ENCODE measurements at places on chromosomes 2 and 18. TPM values are rescaled to one million over a fixed set of nuclear protein-coding genes. Genes with fewer than 3 reads are reported as not detected.

Gene PLGLB1
- 0.19 TPM for polyA plus RNA-seq

- DNase-seq: no peak
Observed at GRCh38 chr2:195382186-195382585, 274.8 kb upstream of the SLC39A10 start.

DNA sequence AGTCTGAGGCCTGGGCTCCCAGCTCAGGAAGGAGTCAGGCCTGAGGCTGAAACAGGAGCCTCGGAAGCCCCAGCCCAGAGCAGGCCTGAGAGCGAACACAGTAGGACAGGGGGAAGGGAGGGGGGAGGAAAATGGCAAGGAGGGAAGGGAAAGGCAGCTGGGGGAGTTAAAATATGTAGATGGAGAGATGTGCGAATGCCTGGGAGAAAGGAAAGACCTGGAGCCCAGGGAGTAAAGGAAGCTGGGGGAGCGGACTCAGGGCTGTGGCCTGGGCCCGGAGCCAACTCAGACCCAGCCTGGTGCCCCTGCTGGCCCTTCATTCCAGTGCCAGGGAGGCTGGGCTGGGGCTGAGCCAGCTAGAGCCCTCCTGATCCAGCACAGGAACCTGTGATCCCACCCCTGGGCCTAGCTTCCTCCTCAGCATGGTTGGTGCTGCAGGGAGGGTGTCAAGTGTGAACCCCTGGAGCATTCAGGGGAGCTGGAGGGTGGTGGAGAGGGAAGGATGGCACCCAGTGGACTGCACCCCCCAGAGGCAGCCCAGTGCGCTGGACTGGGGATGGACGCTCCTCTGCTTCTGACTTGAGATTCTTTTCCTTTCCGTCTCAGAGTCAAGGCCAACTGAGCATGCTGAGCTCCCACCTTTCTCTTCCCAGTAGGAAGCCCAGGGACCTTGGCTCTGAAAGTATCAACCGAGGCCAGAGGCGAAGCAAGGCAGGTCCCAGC lies 46.3 kb downstream of the EMX1 start:
- no peak for DNase-seq

- DNase-seq: no peak
Observed at GRCh38 chr2:196067088-196067382, 1.6 kb downstream of the DNAH7 start.

- DNase-seq: no peak
Observed at GRCh38 chr2:95719473-95720060, 127.8 kb downstream of the TRIM43 start.

GRCh38 chr2:199819746-199820145 lies 31.2 kb downstream of the FTCDNL1 start:
- no peak for DNase-seq

DNA sequence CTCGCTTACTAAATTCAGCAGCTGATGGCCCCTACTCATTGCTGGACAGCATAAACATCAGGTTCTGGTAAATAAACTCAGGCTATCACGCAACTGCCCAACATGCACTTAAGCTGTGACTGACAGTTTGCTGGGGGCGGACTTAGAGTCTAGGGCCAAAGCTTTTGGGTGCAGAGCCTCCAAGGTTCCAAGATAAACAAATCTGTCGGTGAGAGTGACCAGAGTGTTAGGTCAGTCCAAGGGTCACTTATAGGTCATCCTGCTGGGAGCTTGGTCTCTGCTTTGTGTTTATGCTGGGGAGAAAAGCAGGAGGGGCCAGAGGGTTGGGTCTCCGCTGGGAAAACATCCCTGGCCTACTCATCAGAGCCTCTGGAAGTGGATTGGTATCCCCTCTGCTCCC lies 188.6 kb upstream of the GATA6 start:
- DNase-seq: no peak

DNA sequence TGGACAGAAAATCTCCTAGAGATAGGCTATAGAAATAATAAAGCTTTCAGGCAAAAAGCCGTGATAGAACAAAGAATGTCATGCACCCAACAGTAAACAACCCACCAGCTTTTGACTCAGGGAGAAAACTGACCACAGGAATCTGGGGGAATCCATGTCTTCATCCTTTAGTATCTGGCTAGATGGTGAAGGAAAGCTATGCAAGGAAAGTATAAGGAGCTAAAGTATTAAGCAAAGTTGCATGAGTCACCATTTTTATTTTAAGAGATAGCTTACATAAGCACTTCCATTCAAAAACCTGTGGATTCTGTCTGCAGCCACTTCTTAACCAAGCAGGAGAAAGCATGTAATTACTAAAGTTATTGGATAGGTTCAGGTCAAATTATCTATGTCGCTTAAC lies 363.8 kb downstream of the LRP1B start:
- peak; percentile 17 for DNase-seq

Data from IMR-90 (cell line).